ENCODE measurements at places on chromosomes 2 and 18.

DNA sequence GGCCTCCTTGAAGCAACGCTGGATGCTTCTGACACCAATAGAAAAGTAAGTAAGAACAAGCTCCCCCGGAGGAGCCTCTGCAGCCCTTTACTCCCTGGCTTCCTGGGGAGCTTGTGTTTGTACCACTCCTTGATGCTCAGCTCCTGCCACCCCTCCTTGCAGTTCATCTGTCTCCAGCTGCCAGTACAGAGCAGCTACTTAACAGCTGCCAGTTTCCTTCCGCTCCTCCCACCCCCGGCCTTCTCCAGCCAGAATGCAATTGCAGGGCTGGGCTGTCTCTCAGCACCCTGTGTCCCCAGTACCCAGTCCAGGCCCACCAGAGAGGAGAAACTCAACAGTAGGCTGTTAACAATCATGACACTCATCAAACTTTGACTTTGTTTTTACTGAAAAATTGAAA lies 109.4 kb downstream of the AOX1 start:
- no peak for DNase-seq

DNA sequence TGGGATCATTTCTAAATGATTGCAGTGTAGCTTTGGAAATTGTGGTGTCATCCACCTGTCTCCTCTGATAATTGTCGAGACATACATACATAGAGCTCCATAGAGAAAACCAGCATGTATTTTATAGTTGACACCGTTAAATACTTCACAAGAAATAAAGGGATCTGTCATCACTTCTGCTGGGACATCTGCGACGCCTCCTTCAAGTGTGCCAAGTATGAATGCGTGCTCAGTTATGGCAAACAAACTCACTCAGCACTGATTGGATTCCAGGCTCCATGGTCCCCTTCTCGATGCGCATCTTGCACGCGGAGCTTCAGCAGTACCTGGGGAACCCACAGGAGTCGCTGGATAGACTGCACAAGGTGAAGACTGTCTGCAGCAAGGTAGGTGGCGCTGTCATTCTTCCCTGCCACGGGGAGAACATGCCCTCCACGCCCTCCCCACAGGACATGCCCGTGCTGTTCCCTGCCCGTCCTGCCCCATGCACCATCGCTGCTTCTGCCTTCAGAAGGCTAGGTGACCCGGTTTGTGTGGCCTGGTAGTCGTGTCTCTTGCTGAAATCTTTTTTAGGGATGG lies 64.1 kb downstream of the TRAPPC12 start:
- DNase-seq, result no peak

DNA sequence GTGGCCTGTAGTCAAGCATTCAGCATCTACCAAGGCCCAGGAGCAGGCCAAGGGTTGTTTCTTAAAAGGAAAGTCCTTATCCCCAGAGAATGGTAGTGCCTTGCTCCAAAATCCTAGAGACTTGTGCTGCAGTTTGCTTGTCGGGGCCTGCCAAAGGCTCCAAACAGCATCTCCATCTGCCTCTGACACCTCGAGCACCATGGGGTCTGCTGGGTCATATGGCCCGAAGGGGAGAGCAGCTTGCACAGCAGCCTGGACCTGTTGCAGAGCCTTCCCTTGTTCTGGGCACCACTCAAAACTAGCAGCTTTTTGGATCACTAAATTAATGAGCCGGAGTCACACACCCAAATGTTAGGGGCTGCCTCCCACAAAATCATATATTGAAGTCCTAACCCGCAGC lies 35.7 kb downstream of the GNAL start:
- no peak for DNase-seq

DNA sequence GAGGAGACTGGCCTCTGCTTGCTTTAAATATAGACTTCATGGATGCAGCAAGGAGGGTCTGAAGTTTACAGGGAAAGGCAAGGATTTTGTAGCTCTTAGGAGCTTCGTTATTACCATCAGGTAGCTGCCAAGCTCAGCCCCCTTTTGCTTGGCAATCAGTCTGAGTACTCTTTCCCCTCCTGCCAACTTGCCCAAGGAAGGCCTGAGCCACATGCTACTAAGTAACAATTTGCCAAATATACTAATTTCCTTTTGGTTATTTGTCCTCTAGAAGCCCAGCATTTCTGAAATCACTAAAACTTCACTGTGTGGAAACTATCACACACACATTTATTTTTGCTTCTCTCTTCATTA lies 85.5 kb upstream of the ITPRID2 start:
- no peak for DNase-seq

DNA sequence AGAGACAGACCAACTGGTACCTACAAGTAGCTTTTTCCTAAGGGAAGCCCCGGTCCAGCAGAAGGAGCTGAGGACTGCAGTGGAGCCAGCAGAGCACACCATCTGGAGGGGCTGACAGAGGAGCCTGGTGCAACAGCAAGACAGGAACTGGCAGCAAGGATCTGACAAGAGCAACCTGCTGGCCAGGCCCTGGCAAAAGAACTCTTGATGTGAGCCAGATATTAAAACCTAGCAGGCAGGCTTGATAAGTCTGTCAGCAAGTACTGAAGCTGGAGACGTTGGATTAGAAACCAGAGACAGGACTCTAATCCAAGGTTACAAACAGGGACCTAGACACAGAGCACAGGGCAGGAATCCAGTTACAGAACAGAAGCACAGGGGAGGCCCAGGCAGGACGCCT lies 260.7 kb upstream of the MGAT5 start:
- DNase-seq, result no peak

DNA sequence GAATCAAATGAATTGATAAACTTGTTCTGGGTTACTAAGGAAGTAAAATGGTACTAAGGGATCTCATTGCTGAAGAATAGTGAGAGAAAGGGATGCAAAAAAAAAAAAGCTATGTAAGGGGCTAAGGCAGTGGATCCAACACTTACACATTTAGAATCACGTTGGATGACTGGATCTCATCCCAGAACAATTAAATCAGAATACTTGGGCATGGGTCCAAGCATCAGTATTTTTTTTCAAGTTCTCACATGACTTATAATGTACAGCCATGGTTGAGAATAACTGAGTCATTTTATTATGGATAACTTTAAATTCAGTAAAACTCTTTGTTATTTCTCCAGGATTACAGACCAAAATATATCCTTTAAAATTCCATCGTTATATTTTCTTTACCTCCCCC lies 8.5 kb downstream of the DSC1 start:
- DNase-seq, result no peak

GRCh38 chr18:55309249-55309648 lies 278.7 kb downstream of the TCF4 start:
- no peak for DNase-seq

DNA sequence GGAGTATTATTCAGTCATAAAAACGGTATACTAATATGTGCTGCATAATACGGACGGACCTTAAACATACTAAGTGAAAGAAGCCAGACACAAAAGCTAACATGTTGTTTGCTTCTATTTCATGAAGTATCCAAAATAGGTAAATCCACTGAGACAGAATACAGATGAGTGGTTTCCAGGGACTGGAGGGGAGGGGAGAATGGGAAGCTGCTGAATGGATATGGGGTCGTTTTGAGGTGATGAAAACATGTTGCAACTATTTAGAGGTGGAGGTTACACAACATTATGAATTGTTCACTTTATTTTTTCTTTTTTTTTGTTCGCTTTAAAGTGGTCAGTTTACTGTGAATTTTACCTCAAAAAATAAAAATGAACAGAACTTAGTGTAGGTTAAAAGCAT lies 52.9 kb downstream of the RAB10 start:
- DNase-seq, result no peak

- no peak for DNase-seq
These were observed 23.2 kb upstream of the KDM3A start for GRCh38 chr2:86417961-86418360.

DNA sequence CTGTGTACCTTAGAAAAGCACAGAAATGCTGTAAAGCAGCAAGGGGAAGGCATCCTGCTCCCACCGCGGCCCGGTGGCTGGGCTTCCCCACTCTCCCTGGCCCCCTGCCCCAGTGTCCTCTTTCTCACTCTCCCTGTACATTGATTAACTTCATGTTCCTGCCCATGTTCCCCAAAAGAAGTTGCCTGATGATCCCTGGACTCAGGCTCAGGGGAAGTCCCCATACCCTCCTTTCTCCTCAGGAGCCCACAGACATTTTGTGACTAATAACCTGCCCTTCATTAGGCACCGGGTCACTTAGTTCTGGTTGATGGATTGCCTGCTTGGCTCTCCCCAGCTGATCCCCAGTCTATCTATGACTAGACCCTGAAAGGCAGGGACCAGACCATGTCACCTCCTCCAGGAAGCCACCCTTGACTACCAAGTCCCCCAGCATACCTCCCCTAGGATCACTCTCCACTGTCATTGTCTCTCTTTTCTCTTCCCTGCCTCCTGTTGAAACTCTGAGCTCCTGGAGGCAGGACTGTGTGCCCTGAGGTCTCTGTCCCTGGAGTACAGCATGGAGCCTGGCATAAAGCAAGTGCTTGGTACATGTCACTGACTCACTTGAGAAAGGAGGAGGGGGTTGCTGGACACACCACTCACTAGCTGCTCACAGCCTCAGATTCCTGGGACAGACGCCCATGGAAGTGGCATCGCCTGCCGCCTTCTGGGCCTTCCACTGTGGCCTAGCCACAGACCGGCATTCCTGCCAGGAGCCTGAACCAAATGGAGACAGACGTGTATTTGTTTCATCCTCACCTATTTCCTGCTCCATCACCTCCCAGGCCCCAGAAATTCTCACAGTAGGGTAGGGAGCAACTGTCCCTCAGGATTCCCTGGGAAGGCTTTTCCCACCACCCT lies 13.5 kb downstream of the MALL start:
- peak; percentile 9 for DNase-seq

DNA sequence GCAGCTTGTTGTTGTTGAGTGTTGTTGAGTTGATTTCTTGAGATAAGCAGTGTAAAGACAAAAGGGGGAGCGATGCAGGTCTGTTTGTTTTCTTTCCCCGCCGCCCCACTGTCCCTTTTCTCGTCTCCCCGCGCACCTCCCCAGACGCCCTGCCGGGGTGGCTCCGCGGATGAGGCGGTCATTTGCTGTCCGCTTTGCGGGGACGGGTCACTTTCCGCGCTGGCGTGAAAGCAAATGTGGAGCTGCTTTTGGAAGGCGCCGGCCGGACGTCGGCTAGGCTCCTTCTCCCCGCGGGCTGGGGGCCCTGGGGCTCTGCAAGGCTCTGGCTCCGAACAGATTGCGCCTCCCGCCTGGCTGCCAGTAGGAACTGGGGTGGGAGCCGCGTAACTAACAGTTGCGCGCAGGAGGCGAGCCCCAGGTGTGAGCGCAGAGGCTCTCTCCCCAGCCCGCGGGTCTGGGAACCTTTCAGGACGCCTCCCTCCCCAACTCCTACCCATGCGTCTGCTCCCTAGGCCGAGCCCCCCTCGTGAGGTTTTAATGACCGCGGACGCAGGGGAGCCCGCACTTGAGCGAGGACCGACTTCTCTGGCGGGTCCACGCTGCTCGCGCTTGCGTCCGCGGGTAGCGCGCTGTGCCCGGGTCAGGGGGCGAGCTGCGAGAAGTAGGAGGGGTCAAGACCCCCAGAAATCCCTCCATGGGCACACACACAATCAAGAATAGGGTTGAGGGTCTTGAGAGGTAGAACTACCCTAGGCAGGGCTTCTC lies 146.6 kb downstream of the MEIS1 start:
- no peak for DNase-seq

GRCh38 chr2:163132850-163133249 lies 294.3 kb upstream of the KCNH7 start:
- no peak for DNase-seq

DNA sequence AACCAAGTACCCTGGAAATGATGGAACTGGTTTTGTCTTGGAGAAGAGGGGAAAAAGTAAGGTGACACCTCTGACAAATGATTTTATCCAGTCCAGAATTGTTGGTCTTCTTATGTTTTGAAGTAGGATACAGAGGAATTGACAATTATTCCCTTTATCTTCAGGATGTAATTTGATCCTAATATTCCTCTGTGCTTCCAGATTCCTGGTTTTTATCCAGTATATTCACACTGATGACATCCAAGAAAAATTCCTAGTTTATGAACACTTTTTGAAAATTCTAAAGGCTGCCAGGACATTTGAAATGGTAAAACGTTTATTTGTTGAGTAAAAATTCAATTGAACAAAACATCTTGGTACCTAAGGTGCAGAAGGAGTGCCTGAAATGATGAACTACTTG lies 22.2 kb upstream of the ETAA1 start:
- no peak for DNase-seq

GRCh38 chr2:17199741-17200140 lies 318.5 kb downstream of the RAD51AP2 start:
- DNase-seq, result no peak

- DNase-seq, result no peak
These were observed 73.9 kb upstream of the TWSG1 start for GRCh38 chr18:9260388-9261380.

DNA sequence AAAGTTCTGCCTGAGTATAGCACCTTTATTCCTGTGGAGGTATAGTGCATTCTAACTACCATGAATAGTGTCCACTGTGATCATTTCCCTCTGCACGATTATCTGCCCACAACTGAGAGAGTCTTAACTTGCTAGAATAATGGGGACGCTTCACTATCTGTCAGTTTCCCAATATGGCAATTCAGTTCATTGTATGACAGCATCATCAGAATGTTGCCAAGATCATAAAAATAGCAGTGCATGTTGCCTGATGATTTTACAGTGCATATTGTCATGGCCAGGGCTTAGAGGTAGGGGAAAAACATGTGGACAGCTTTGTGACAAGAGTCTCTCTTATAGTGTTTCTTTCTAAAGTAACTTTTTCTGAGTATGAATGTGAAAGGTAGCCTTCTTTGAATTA lies 6.1 kb downstream of the RASGRP3 start:
- DNase-seq, result no peak

- DNase-seq, result no peak
These were observed 176.1 kb downstream of the VAPA start for GRCh38 chr18:10089881-10090280.

DNA sequence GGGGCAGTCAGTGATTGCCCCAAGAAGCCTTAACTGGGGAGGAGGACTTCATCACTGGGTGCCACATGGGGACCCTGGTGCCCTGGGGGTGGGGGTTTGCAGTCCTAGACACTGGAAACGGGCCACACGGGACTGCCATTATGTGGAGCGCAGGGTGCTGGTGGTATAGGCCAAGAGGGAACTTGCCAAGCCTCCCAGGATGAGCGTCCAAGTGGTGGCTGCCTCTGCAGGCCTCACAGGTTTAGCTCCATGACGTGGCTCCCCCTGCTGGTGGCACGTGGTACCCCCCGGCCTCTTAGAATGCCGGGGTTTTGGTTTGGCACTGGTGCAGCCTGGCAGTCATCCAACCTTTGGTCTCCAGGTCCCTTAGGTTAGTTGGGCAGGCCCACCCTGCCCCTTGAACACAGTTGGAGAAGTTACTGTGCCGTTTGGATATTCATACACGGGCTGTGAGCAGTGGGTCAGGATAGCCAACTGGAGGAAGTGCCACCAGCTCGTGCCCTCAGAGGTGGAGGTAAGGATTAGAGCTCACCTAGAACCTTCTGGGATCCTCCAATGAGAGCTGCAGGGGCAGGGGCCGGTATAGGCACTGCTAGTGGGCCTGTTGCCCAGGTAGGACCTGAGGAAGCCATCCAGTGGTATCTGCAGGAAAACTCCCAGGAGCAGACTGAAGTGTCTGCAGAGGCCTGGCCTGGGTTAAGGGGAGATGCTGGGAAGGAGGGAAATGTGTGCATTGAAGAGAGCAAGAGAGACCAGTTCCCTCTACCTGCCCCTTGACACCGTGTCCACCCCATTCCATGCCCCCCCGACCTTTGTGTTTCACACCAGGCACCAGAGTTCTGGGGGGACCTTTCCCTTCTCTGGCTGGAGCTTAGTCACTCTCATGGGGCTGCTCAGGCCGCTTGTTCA lies 5.7 kb downstream of the PTMA start:
- DNase-seq, result peak; percentile 85

- no peak for DNase-seq
These were observed 55.8 kb downstream of the ASXL2 start for GRCh38 chr2:25822190-25823117.

- no peak for DNase-seq
These were observed 13.3 kb upstream of the DUSP2 start for GRCh38 chr2:96158554-96158940.
